Stimulated activated CD8-positive, alpha-beta memory T cell treated with anti-CD3 and anti-CD28 coated beads, Interleukin-2, amount 100 ng/mL, for 1 hour (primary cell): ENCODE measurements at places on chromosomes 4 and X.

GRCh38 chr4:76246025-76246424 is 5.5 kb upstream of the FAM47E start:
- DNase-seq, result no peak

DNA sequence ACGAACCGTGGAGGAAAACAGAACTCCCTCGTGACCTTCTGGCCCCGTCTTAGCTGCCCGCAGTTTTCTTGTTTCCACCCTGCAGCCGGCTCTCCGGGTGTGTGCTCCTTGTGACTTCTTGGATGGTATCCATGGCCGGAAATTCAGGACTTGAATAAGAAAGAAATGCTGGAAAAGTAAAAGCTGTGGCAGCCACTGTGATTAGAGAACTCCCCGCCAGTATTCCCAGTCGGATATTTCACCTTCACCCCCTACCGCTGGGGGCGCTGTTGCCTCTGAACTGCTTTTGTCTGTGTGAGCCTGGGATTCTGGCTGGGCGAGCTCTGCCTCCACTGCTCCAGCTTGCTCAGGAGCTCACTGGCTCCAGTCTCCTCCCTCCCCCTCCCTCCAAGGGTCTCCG is 41.5 kb upstream of the CYP4V2 start:
- no peak for DNase-seq

GRCh38 chr4:116320859-116321258 is 764.5 kb downstream of the TRAM1L1 start:
- DNase-seq, result no peak

GRCh38 chrX:151153086-151153485 is 23.3 kb upstream of the GPR50 start:
- no peak for DNase-seq

GRCh38 chr4:108885211-108885610 is 122.4 kb upstream of the ETNPPL start:
- no peak for DNase-seq

GRCh38 chr4:143254491-143255226 is 69.9 kb downstream of the USP38 start:
- DNase-seq, result no peak

DNA sequence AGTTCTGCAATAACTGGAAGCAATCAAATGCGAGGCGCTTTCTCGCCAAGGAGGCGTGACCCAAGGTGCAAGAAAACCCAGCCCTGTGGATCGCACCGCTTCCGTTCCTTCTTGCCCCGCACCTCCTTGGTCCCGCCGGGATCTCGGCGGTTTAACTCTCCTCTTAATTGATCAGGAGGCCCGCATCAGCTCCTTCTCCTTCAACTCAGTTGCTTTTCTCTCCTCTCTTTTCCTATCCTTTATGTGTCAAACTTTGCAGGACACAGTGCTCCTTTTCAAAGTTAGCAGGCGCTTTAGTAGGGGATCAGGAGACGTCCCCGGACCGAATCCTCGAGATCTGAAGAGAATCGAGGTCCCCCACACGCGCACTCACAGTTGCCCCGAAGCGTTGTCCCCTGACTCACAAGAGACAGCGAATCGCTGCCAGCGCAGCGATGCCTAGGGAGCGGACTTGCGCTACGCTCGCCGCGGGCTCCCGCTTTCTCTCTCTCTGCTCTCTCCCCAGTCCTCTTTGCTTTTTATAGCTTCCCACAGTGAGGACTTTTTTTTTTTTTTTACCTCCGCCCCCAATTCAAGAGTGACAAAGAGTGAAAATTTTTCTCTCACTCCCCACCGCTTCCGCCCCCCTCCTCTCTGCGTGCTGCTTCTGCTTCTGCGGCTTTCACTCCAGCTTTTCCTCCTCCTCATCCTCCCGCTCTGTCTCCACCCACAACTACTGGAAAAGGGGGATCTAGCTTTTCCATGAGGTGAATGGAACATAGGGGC is at the start of gene DKK2:
DKK2 (minus strand) TSS at position 495 of the 765 bp plus-strand sequence. CDS start 722 bp downstream, outside the sequence.
- DNase-seq, result no peak

GRCh38 chr4:4696530-4696929 is 154.7 kb upstream of the STX18 start:
- no peak for DNase-seq

DNA sequence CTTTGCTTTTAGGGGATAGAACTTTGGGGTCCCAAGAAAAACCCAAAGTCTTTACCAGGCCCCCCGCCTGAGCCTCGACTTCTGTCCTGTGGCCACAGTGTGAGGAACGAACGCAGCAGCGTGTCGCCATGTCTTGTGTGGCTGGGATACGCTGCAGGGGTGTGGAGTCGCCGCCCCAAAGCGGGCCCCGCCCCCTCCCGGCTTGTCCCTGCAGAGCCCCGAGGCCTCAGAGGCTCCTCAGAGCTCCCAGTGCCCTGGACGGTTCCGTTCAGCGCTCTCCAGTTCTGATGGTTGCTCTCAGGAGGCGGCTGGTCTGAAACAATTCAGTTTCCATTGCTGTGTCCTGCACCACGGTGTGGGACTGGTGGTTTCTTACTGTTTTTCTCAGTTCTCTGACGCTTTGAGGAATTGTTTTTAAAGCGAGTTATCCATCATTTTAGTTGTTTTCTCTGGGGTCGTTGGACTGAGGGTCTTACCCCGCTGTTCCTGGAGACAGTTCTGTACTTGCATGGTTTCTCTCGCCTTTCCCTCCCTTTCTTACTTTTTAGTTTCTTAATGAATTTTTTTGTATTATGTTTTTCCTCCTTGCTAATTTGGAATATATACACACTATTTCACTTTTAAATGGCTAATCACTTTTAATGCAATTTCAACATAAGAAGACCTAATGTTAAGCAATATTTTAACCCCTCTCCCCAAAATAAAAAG is 1.6 kb upstream of the IDUA start:
- peak; percentile 28 for DNase-seq

- DNase-seq, result no peak
Observed at GRCh38 chrX:68835104-68835442, 6.3 kb downstream of the EFNB1 start.

DNA sequence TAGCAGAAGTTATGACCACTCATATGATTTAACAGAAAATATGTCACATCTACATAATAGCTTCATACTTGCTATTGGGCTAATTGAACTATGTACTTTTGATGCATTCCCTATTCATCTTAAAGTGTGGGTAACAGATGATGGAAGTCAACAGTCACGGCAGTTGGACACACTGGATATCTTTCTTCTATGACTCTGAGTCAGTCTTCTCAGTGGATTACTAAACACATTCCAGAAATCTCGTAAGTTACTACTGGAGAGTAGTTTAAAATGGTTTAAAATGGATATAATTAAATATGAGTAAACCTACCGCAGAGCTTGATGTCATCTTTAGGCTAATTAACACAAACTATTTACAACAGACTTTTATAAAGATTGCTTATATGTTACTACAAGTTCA is 30.1 kb upstream of the CFAP299 start:
- DNase-seq, result no peak

GRCh38 chr4:153731239-153731638 is 28.6 kb downstream of the RNF175 start:
- no peak for DNase-seq

- no peak for DNase-seq
Observed at GRCh38 chr4:6338951-6339817, 69.5 kb downstream of the WFS1 start.
